ENCODE measurements at places on chromosomes 13 and 19. TPM values are rescaled to one million over a fixed set of nuclear protein-coding genes. Genes with fewer than 3 reads are reported as not detected.

DNA sequence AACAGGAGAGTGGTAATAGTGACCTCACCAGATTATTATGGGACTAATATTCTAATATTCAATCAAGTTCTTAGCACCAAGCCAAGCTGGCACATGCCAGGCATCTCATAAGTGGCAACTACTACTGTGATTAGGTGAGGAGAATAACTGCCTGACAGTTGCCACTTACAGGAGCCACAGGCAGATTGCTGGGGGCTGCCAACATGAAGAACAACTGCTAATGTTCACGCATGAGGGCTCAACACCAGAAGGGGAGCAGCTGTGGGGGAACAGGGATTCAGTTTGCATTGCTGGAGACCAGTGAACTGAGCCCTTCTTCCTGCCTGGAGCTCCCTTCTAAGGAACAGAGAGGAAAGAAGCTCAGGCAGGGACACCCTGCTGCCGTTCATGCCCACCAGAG is 504.5 kb downstream of the FOXO1 start:
- no peaks in the 10 kb centered on the region for H3K36me3 ChIP-seq
- H3K27ac ChIP-seq, result no peak overlapping the region
- no peaks in the 10 kb centered on the region for H3K4me1 ChIP-seq

Gene C19orf67
- not detected for total RNA-seq

Gene RABAC1
- 146 TPM for total RNA-seq

DNA sequence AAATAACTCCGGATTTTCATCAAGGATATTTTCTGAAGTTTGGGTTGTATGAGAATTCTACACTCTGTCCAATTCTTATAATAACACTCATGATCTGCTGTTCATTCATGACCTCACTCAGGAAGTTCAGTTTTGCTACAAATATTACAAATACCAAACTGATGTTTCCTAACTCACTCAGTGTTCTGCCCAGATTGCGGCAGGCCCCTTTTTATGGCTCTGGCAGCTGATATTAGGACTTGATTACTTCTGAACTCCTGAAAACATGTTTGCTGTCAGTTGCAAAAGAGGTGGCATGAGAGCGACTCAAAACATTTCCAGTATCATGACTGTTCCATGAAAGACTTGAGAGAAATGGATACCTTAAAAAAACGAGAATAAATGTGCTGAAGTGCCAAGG is 188.0 kb downstream of the RGCC start:
- H3K27ac ChIP-seq, result peak overlapping the region; percentile 30
- DNase-seq, result peak; percentile 62
- peaks cover 7% of the 10 kb centered on the region for H3K4me1 ChIP-seq

DNA sequence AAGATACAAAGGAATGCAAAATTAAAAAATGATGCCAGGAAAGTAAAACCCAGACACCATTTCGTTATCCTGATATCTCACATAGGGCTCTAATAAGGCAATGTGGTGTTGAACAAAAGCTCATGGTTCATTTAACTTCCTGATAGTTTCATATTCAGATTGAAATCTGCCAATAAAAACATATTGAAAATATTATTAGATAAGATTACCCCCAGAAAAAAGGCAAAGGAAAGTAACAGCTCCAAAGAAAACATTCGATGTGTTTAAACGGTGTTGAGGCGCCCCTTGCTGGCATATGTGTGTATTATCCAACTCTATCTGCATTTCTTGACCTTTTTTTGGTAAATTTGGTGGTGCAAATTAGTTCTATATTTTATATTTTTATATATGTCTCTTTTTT is 75.9 kb downstream of the ESD start:
- H3K4me1 ChIP-seq, result no peaks in the 10 kb centered on the region
- H3K4me3 ChIP-seq, result no peak overlapping the region
- H3K27ac ChIP-seq, result no peak overlapping the region
- peaks cover 7% of the 10 kb centered on the region for H3K36me3 ChIP-seq

- H3K36me3 ChIP-seq, result no peaks in the 10 kb centered on the region
- H3K4me1 ChIP-seq, result no peaks in the 10 kb centered on the region
- H3K27ac ChIP-seq, result no peak overlapping the region
- no peak overlapping the region for H3K4me3 ChIP-seq
These were observed 136.9 kb upstream of the SOX21 start for GRCh38 chr13:94849254-94849653.

Gene EHD2
- 105 TPM for total RNA-seq

- no peak overlapping the region for H3K4me3 ChIP-seq
- no peaks in the 10 kb centered on the region for H3K27me3 ChIP-seq
- H3K36me3 ChIP-seq, result no peaks in the 10 kb centered on the region
- no peaks in the 10 kb centered on the region for H3K4me1 ChIP-seq
- DNase-seq, result no peak
- H3K27ac ChIP-seq, result no peak overlapping the region
These were observed 17.4 kb downstream of the NMRK2 start for GRCh38 chr19:3949997-3950859.

GRCh38 chr13:109983447-109983846 is 197.1 kb upstream of the IRS2 start:
- peak; percentile 8 for DNase-seq
- H3K27ac ChIP-seq, result no peak overlapping the region
- no peaks in the 10 kb centered on the region for H3K27me3 ChIP-seq
- H3K36me3 ChIP-seq, result no peaks in the 10 kb centered on the region
- no peaks in the 10 kb centered on the region for H3K4me1 ChIP-seq
- no peak overlapping the region for H3K4me3 ChIP-seq

GRCh38 chr19:46731007-46731501 is 14.1 kb upstream of the PRKD2 start:
- peaks cover 33% of the 10 kb centered on the region for H3K36me3 ChIP-seq
- DNase-seq, result no peak
- H3K4me3 ChIP-seq, result no peak overlapping the region
- no peaks in the 10 kb centered on the region for H3K4me1 ChIP-seq
- H3K27me3 ChIP-seq, result no peaks in the 10 kb centered on the region

Gene FREM2
- 16.9 TPM for total RNA-seq

DNA sequence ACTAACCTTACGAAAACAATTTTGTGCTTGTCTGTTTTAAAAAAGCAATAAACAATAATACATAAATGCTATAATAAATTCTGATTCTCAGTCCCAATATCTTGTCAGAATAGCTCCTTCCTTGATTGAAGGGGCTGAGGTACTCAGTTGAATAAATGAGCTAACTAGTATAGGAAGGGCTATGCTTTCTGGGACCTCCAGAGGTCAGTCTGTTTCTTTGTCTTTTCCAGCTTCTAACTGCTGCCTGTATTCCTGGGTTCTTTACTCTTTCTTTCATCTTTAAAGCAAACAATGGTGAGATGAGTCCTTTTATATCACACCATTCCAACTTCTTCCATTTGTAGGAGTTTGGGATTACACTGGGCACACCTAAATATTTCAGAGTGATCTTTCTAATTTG is 1297.0 kb upstream of the ATXN8OS start:
- H3K4me3 ChIP-seq, result no peak overlapping the region
- H3K27me3 ChIP-seq, result no peaks in the 10 kb centered on the region
- H3K36me3 ChIP-seq, result no peaks in the 10 kb centered on the region
- DNase-seq, result no peak
- no peak overlapping the region for H3K27ac ChIP-seq

GRCh38 chr19:45848922-45849321 is 14.0 kb downstream of the SYMPK start:
- H3K27me3 ChIP-seq, result no peaks in the 10 kb centered on the region
- no peaks in the 10 kb centered on the region for H3K4me1 ChIP-seq
- H3K4me3 ChIP-seq, result no peak overlapping the region
- no peak overlapping the region for H3K27ac ChIP-seq
- DNase-seq, result no peak

DNA sequence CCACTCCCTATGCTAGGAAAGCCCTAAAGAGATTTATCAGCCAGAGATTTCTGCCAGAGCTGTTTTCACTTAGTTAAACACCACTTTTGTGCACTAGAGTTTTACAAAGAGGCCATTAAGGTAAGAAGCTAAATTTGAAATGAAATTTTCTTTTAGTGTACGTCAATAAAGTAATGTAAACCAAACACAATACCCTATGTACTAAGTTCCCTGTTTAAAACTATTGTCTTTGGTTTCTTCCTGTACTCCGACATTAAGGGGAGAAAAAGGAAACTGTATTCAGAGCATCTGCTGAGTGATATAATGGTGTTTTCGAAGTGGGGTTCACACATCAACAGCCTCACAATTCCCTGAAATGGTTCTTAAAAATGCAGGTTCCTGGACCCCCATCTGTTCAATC is 40.7 kb upstream of the STARD13 start:
- H3K27me3 ChIP-seq, result no peaks in the 10 kb centered on the region
- no peaks in the 10 kb centered on the region for H3K36me3 ChIP-seq
- H3K27ac ChIP-seq, result no peak overlapping the region
- H3K4me3 ChIP-seq, result no peak overlapping the region
- DNase-seq, result no peak

Gene USP12
- total RNA-seq, result 27.5 TPM

Gene KCNK6
- total RNA-seq, result 7.2 TPM

DNA sequence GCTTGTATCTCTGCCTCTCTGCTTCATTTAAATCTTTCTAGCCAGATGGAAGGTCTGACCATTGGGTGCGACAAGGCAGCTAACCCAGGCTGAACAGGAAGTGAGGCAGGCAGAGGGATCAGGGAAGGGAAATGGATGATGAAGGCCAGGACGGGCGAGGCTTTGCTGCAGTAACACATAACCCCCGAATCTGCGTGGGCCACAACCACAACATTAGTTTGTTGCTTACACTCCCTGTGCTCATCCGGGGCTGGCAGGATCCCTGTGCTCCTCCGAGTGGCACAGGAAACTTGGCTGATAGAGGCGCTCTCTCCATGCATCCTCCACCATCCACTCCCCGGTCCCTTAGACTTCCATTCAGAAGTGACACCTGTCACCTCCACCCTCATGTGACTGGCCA is 1.1 kb upstream of the FLT3LG start:
- H3K4me3 ChIP-seq, result no peak overlapping the region
- no peaks in the 10 kb centered on the region for H3K27me3 ChIP-seq
- no peaks in the 10 kb centered on the region for H3K36me3 ChIP-seq
- H3K4me1 ChIP-seq, result no peaks in the 10 kb centered on the region
- no peak overlapping the region for H3K27ac ChIP-seq
- no peak for DNase-seq
